Endothelial cell (in vitro differentiated cells): ENCODE measurements at places on chromosomes 6 and 20.

DNA sequence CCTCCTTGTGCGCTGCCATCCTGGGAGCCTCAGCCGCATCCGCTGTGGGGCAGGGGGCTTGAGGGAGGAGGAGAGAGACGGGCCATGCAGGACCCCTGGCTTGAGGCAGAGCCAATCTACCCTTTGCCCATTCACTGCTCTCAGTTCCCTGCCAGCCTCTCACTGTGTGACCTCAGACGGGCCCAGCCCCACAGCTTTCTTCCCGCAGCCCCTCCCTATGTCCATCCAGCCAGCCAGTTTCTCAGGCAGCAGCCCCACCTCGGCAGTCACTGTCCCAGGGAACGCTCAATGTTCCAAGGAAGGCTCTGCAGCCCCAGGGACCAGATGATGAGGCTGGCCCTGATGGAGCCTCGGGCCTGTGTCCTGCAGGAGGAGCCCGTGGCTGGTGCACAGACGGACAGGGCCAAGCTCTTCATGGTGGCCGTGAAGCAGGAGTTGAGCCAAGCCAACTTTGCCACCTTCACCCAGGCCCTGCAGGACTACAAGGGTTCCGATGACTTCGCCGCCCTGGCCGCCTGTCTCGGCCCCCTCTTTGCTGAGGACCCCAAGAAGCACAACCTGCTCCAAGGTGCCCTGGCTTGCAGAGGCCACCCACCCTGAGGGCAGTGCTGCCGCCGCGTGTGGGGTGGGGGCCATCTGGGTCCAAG is 3.9 kb upstream of the TNFRSF6B start:
- DNase-seq: no peak

- DNase-seq: no peak
Measured at GRCh38 chr6:33722103-33722623, 10.7 kb upstream of the UQCC2 start.

- DNase-seq: no peak
Measured at GRCh38 chr6:16575655-16576054, 185.6 kb downstream of the ATXN1 start.

GRCh38 chr20:63743210-63743970 is 3.8 kb downstream of the SLC2A4RG start:
- DNase-seq: no peak

DNA sequence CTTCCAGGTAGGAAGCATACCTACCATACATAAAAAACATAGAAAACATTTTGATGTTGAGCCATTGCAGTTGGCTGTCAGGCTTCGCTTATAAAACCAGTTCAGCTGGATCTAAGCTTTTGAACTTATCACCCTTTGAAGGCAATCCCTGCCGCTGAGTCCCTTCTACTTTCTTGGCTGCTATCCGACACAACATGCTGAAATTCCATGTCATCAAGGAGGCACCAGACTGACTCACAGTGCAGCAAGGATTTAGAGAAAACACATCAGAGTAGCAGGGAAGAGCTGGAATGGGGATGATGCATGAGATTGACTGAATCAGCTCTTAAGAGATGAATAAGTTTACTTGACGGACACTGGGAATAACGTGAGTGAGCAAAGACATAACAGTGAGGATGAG is 135.0 kb upstream of the MAN1A1 start:
- no peak for DNase-seq

DNA sequence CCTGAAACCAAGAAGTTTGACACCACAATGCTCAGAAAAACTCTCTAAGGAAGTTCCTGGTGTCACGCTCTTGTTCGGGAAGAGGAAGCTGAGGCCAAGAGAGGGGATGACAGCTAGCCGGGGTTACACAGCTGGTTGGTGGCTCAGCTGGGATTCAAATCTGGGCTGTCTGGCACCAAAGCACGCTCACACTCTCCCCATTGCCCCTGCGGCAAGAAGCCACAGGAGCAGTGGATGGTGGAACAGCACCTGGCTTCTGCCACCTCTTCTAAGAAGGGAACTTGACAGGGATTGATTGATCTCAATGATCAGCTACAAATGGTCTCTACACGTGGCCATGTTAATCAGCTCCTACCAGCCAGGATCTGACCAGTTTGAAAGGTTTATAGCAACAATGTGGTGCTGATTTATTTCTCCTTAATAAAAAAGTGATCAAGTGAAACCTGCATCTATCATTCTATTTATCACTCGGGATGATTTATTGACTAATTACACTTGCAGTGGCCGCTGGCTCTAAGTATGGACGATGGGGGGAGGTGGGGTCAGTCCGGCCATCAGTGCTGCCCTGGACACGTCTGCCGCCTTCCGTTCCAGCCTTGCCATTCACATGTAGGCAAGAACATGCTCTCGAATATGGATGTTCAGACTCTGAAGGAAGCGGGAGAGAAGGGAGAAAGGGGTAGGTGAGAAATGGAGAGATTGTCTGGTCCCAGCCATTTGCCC is 71.9 kb upstream of the TOP1 start:
- DNase-seq: no peak

GRCh38 chr6:142802124-142802523 is 142.9 kb downstream of the HIVEP2 start:
- DNase-seq: no peak

DNA sequence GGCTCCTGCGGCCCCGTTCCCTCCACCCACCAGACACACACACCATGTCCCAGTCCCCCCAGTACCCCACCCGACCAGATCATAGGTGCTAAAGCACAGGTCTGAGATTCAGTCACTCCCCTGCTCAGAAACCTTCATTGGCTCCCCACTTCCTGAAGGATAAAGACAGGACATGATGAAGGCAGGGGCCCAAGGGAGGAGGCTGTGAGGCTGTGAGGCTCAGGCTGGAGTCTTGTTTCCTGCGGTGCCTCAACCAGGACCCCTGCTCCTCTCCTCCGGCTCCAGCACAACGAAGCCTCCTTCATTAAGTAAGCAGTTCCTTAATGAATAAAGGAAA is 81.1 kb downstream of the NCR2 start:
- no peak for DNase-seq

GRCh38 chr6:74287932-74288331 is 591.9 kb downstream of the CD109 start:
- no peak for DNase-seq

DNA sequence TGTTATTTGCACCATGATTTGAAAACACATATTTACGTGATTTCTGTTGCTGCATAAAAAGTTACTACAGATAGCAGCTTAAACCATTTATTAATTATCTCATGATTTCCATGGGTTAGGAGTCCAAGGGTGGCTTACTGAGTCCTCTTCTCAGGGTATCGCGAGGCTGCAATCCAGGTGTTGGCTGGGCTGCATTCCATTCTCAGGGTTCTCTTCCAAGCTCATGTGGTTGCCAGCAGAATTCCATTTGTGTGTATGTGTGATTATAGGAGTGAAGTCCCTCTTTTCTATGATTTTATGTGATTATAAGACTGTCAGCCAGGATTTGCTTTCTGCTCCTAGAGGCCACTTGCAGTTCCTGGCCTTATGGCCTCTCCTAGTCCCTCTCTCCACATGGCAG is 135.1 kb downstream of the FAM83B start:
- no peak for DNase-seq

- DNase-seq: no peak
Measured at GRCh38 chr20:9999645-10000044, 35.1 kb upstream of the ANKEF1 start.

- no peak for DNase-seq
Measured at GRCh38 chr20:1427457-1428054, 34.7 kb upstream of the FKBP1A start.
